ENCODE measurements at places on chromosomes 12 and 14. TPM values are rescaled to one million over a fixed set of nuclear protein-coding genes. Genes with fewer than 3 reads are reported as not detected.
A peak's percentile ranks its signal among the peaks of the same experiment; 100 is the strongest.

The CCDC177 gene
- total RNA-seq = not detected

The TOMM20L gene
- 1.0 TPM for total RNA-seq

- DNase-seq = no peak
Measured at GRCh38 chr12:126353604-126354003, 1288.4 kb downstream of the AACS start.

The SYNDIG1L gene
- 0.14 TPM for total RNA-seq

- no peak for DNase-seq
Measured at GRCh38 chr14:63647696-63648410, 6.2 kb upstream of the WDR89 start.

DNA sequence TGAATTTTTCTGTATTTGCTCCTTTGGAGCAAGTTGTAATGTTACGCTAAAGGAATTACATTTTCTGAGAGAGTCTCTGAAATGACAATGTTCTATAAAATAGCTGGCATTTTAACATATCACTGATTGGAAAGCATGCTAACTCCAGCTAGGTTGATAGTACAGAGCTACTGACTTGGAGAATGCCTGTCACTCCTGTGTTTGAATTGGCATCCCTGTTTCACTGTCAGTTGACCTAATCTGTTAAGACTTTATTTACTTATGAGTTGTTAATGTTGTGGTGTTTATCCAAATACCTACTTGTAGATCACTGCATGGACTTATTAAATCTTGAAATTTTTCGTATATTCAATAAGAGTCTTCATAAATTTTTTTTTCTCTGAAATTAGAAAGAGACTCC is 33.6 kb downstream of the HCFC2 start:
- no peak for DNase-seq

DNA sequence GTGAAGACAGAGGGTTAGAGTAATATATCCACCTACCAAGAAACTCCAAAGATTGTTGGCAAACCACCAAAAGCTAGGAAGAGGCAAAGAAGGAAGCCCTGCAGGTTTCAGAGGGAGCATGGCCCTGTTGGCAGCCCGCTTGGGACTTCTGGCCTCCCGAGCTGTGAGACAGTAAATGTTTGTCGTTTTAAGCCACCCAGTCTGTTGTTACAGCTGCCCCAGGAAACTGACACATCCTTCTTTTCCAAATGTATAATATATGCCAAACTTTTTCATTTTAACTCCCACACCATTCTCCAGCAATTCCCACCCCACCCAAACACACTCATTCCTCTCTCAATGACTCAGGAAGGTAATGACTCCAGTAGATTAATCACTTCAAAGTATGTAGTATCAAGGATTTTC is 74.0 kb downstream of the RPS29 start:
- DNase-seq = no peak

- no peak for DNase-seq
Measured at GRCh38 chr12:26621932-26622331, 211.1 kb downstream of the ITPR2 start.

- DNase-seq = no peak
Measured at GRCh38 chr12:53743266-53744129, 8.3 kb downstream of the CISTR start.

GRCh38 chr12:107379852-107380567 is 286.7 kb upstream of the CRY1 start:
- DNase-seq = peak; percentile 34

The PCNX1 gene
- total RNA-seq = 27.5 TPM

GRCh38 chr14:95359994-95360826 is 40.5 kb upstream of the CLMN start:
- DNase-seq = no peak

- DNase-seq = no peak
Measured at GRCh38 chr14:22752422-22752821, 14.1 kb upstream of the OXA1L start.

DNA sequence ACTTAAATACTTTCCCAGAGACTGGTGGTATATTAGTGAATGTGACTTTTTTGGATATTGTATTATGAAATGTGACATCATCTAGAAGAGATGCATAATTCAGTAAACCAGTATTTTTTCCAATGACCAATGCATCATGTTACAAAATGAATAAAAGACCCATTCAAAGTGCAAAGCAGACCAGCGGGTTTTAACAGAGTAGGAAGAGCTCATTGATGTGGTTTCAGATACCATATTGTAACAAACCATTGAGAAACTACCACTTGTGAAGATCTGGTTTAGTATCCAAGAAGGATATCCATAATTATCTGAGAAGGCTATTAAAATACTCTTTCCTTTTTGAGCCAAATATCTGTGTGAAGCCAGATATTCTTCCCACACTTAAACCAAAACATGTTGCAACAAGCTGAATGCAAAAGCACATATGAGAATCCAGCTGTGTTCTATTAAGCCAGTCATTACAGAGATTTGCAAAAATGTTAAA is 47.7 kb downstream of the MVK start:
- DNase-seq = no peak

DNA sequence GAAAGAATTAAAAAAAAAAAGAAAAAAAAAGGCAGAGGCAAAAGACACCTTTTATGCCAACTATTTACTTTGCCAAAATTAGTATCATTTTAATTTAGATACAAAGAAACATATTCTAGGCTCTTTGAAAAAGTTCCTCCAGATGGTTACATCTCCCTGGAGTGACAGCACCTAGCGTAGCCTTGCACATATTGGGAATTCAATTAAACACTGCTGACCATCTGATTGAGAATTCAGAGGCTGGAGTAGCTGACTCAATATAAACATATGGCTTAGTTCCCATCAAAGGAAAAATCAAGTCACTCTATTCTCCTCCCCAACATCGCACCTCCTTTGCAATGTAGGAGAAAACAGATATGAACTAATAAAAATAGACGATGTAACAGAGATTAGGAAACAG is 36.4 kb downstream of the ANKS1B start:
- no peak for DNase-seq

DNA sequence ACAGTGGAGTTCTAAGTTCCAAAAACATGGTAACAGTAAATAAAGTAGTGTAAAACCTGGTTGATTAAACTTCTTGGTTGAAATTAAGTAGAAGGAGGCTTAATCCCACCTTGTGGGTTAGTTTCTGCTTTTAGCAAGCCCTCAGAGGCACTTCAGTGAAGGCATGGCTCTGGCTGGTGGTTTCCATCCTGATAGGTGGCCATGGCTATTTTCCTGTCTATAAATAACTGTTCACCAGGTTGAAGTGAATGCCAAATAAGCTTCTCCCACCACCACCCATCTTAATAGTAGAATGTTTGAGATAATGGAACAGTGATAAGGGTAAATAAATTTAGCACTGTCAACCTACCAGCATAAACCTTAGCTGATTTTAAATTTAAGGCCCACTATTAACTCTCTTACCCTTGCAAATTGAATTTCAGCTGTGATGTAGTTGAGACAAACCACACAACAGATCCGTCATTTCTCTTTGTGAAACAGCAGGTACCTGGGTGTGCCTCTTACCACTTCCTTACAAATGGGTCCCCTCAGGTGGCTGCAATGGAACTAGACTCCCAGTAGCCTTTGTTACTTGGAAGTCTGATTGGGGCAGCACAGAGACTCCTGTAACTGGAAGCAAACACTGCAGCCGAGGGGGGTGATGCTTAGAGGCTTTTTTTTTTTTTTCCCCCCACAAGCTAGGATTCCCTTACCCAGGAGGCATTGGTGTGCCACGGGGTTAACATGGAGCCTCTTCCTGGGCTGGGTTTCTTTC is 41.4 kb downstream of the DAAM1 start:
- DNase-seq = no peak

- DNase-seq = peak; percentile 42
Measured at GRCh38 chr14:64671591-64671990, 32.6 kb upstream of the PLEKHG3 start.

DNA sequence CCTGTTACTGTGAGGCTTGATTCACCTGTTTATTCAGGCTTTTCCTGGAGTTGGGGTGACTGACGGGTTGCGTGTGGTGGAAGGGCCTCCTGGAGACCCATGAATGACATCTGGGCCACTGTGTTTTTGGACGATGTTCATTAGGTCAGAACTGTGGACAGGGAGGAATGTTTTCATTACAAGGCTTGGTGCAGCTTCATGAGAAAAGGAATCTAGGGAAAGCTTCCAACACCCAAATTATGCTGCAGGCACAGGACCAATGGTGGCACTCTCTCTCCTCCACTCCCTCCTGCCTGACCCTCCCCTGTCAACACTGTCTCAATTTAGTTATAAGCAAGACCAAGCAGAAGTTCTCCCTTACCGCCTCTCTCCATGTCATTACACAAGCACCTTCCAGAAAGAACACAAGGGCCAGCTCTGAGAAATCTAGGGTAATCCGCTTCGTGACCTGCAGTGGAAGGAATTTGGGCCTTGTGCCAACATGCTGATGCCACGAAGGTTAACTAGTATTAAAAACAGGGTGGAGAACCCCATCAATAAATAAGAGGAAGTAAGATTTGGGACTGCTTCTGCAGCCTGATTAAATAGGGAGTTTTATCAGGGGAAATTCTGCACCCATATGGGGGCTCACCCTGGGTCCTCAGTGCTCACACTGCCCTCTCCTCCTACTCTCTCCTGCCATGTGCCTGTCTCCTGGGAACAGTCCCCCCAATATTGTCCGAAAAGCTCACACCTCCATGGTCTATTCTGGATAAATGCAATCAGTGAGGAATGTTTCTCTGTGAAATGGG is 200.3 kb downstream of the KTN1 start:
- no peak for DNase-seq

- DNase-seq = no peak
Measured at GRCh38 chr12:32997471-32997870, 100.9 kb upstream of the PKP2 start.

The GLI1 gene
- total RNA-seq = 1.9 TPM

The ITGB7 gene
- 7.3 TPM for total RNA-seq

The NGB gene
- not detected for total RNA-seq

DNA sequence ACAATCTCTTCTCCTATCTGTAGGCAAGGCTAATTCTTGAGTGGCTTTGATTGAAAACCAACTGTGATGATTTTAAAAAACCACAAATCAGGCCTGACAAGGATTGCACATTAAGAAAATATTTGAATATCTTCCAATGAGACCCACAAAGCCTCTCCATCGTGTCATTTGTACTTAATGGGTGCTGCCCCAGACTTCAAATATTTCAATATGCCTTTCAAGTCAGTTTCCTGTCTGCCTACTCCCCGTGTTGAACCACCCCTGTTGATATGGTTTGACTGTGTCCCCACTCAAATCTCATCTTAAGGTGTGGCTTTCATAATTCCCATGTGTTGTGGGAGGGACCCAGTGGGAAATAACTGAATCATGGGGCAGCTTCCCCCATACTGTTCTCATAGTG is 159.7 kb upstream of the EGLN3 start:
- no peak for DNase-seq

DNA sequence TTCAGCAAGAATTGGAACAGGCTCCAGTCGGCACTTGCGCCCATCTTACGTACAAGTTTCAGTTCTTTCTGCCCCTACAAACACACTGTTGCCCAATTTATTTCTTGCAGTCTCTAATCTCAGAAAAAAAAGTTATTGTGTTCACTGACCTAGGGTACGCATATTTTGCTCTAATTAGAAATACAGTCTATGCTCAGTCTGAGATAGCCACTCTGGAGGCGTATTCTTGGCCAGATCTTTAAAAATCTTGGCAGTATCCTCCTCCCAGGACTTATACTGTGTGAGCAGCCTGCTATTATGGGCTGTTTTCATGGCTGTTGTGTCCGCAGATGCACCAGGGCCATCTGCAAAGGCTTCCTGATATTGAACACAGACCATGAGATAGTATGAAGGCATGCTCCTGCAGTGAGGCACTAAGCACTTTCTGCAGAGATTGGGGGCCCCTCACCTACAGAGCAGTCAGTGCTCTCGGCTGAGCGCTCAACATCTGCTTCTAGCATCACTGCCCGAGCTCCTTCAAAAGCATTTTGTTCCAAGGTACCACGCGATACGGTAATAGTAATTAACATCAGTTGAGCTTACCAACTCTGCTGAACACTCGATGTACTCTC is 57.9 kb downstream of the PPM1H start:
- DNase-seq = no peak

DNA sequence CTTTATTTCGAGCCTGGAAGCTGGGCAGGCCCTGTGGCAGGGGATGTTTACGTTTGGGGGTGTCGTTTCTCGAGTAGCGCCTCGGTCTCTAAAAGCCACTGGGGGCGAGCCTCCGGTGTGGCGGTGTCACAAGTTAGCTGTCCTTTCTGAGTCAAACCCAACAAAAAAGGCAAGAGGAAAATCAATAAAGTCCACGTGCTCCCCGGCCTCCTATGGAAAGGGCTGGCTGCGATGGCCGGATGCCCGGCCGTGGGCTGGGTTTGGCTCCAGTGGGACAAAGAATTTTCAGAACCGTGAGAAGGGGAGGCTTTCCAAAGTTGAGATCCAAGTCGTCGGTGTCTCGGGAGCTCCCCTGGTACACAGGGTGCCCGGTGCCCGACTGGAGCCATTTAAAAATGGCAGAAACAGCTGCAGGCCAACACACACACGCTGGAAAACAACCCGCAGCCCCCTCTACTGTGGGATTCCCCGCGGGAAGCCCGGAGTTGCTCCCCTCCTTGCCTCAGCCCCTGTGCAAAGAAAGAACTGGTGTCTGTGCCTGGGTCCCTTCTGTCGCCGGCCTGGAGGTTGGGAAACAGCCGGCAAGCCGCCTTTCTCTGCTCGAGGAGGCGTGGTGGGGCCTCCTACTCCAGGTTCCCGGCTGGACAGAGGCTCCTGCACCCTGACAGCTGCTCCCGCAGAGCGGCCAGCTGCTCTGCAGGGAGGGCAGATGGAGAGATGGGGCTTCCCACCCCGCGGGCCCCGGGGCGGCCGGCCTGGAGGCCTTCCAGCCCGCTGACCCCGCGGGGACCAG is 1.9 kb downstream of the BCL7A start:
- peak; percentile 65 for DNase-seq

- peak; percentile 56 for DNase-seq
Measured at GRCh38 chr12:120529641-120530417, 871 bp upstream of the COQ5 start.

DNA sequence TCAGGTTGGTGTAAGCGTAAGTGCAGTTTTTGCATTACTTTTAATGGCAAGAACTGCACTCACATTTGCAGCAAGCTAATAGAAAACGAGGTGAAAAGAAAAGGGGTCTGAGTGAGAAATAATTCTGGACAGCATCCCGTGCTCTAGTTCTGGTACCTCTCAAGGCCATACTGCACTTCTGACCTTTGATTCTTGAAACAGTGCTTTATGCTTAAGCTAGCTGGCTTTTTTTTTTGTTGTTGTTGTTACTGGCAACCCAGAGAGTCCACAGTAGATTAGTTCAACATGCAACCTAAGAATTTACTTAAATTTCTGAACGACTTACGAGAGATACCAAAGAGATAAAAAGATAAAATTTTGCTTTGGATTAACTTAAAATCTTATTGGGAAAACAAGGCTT is 75.2 kb upstream of the PRKD1 start:
- DNase-seq = no peak

GRCh38 chr14:93999573-93999972 is 2.5 kb downstream of the CCDC197 start:
- no peak for DNase-seq

Measured in mucosa of descending colon (tissue), 3 donors.